ENCODE measurements at places on chromosomes 2 and 18.

GRCh38 chr2:65231892-65232477 is 4.4 kb downstream of the ACTR2 start:
- H3K4me3 ChIP-seq, result no peak overlapping the region
- H3K4me1 ChIP-seq, result peaks cover 42% of the 10 kb centered on the region
- no peaks in the 10 kb centered on the region for H3K27me3 ChIP-seq
- DNase-seq, result no peak
- H3K36me3 ChIP-seq, result peaks cover 10% of the 10 kb centered on the region

- no peak for DNase-seq
- H3K4me3 ChIP-seq, result no peak overlapping the region
- H3K27ac ChIP-seq, result no peak overlapping the region
- H3K36me3 ChIP-seq, result no peaks in the 10 kb centered on the region
- no peaks in the 10 kb centered on the region for H3K27me3 ChIP-seq
Measured at GRCh38 chr2:238096311-238097011, 3.7 kb upstream of the ESPNL start.

GRCh38 chr18:989425-989824 is 84.8 kb downstream of the ADCYAP1 start:
- no peaks in the 10 kb centered on the region for H3K4me1 ChIP-seq
- no peak overlapping the region for H3K27ac ChIP-seq
- H3K27me3 ChIP-seq, result no peaks in the 10 kb centered on the region
- H3K4me3 ChIP-seq, result no peak overlapping the region

- H3K4me1 ChIP-seq, result no peaks in the 10 kb centered on the region
- H3K36me3 ChIP-seq, result no peaks in the 10 kb centered on the region
- no peak overlapping the region for H3K27ac ChIP-seq
- H3K4me3 ChIP-seq, result no peak overlapping the region
- DNase-seq, result no peak
- H3K27me3 ChIP-seq, result no peaks in the 10 kb centered on the region
Measured at GRCh38 chr18:47448956-47449355, 197.5 kb upstream of the SKOR2 start.

GRCh38 chr18:43526426-43527145 is 249.3 kb upstream of the SYT4 start:
- no peaks in the 10 kb centered on the region for H3K4me1 ChIP-seq
- no peaks in the 10 kb centered on the region for H3K27me3 ChIP-seq
- no peak for DNase-seq
- H3K27ac ChIP-seq, result no peak overlapping the region
- no peaks in the 10 kb centered on the region for H3K36me3 ChIP-seq

- no peak for DNase-seq
- no peak overlapping the region for H3K4me3 ChIP-seq
- no peaks in the 10 kb centered on the region for H3K4me1 ChIP-seq
- no peaks in the 10 kb centered on the region for H3K36me3 ChIP-seq
- no peaks in the 10 kb centered on the region for H3K27me3 ChIP-seq
Measured at GRCh38 chr2:16746833-16747232, 81.2 kb upstream of the CYRIA start.

DNA sequence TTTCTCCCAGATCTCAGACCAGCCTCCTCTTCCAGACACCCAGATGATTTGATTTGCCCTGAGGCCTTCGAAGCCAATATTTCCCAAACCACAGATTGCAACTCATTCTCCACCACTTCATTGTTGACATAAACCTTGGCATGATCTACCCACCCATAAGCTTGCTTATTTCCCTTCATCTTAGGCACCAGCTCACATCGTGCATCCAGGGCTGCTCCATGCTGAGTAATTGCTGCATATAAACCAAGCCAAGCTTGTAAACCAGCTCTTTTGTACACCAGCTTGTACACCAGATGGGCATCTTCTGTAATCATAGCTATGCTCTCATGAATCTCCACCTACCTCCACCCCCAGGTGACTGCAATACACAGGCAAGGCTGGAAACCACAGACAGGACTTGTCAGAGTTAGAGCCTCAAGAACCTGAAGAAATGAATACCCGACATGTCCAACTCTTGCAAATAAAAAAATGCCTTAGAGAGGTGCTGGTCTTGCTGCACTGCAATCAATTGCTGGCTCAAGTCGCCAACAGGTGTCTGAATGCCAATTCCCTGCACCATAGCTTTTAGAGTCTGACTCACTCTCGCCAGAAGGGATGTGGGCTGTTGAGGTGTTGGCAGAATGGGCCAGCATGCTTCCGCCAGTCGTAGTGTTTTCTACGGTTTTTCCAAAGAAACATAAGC is 31.5 kb downstream of the TRABD2A start:
- no peaks in the 10 kb centered on the region for H3K36me3 ChIP-seq
- no peak overlapping the region for H3K27ac ChIP-seq
- H3K27me3 ChIP-seq, result no peaks in the 10 kb centered on the region
- peaks cover 30% of the 10 kb centered on the region for H3K4me1 ChIP-seq

- no peak within 1 kb of the TSS for H3K27ac ChIP-seq
- H3K4me1 ChIP-seq, result peaks cover 13% of the 10 kb centered on the region
Measured at GRCh38 chr2:29921560-29921915, at the start of gene ALK. Gene ALK, minus strand, starts transcription at chr2:29921586. Its CDS starts 927 bp downstream, at chr2:29920659.

DNA sequence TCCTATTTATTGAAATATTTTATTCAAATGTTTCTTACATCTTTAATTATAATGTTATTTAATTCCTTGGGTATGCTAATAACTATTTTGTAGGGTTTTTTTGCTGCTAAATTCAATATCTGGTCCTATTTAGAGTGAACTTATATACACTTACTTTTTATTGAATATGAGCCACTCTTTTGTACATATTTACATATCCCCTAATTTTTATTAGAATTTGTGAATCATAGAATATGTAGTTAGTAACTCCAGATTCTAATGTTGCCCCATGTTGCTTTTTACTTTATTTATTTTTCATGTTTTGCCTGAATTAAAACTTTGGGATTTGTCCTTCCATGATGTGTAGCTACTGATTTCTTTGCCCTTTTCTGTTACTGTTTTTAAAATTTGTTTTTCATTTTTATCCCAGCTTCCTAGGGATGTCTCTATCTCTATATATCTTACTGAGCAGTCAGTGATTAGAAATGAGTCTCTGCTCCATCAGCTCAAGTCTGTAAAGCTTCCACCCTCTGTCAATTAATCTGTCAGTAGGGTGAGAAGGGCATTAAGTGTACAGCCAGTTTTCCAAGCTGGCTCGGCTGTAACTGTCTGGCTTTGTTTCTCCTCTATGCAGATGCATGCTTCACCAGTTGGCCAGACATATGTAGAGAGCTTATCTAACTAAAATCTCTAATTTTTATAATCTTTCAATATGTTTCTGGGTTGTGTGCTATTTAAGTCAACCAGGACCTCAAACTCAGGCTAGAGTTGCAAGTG is 256.9 kb downstream of the CDH19 start:
- no peak overlapping the region for H3K4me3 ChIP-seq
- no peaks in the 10 kb centered on the region for H3K36me3 ChIP-seq
- no peaks in the 10 kb centered on the region for H3K27me3 ChIP-seq
- no peaks in the 10 kb centered on the region for H3K4me1 ChIP-seq
- DNase-seq, result no peak

GRCh38 chr18:2987876-2988790 is 24.8 kb downstream of the LPIN2 start:
- peaks cover 1% of the 10 kb centered on the region for H3K4me1 ChIP-seq
- no peaks in the 10 kb centered on the region for H3K36me3 ChIP-seq
- H3K27me3 ChIP-seq, result no peaks in the 10 kb centered on the region
- H3K4me3 ChIP-seq, result no peak overlapping the region
- DNase-seq, result no peak
- H3K27ac ChIP-seq, result no peak overlapping the region

DNA sequence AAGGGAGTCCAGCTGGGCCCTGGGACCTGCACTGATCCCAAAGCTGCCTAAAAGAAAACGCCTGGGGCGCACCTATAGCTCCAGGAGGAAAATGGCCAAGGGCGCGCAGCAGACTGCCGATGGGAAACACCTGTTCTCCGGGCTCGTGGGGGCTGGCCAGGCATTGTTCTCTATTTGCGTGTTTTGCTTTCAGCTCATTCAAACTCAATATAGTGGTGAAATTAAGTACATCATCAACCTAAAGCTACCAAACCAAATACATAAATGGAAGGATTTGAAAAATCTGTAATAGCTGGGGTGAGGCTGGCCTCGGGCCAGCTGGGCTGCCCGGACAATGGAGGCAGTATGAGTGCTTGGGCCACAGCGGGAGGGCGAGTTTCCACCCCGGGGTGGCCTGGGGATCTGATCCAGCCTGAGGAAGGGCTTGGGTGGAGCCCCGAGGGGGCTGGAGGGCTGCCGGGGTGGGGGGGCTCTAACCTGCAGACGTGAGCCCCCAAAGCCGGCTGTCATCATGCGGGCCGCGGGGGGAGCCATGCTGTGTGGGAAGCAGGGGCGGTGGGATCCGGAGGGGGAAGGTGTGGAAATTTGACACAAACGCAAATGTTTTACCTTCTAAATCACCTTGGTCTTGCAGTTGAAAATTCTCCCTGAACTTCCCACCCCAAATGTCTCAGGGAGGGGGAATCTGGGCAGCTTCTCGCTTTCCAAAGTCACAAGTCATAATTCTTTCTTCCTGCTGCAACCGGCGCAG is 77.6 kb downstream of the ASB1 start:
- no peaks in the 10 kb centered on the region for H3K36me3 ChIP-seq
- H3K4me3 ChIP-seq, result no peak overlapping the region
- no peak for DNase-seq
- H3K27me3 ChIP-seq, result no peaks in the 10 kb centered on the region

- H3K36me3 ChIP-seq, result no peaks in the 10 kb centered on the region
- H3K27ac ChIP-seq, result no peak overlapping the region
- no peak overlapping the region for H3K4me3 ChIP-seq
- H3K4me1 ChIP-seq, result no peaks in the 10 kb centered on the region
- no peaks in the 10 kb centered on the region for H3K27me3 ChIP-seq
Measured at GRCh38 chr2:134668821-134669220, 50.0 kb downstream of the TMEM163 start.

DNA sequence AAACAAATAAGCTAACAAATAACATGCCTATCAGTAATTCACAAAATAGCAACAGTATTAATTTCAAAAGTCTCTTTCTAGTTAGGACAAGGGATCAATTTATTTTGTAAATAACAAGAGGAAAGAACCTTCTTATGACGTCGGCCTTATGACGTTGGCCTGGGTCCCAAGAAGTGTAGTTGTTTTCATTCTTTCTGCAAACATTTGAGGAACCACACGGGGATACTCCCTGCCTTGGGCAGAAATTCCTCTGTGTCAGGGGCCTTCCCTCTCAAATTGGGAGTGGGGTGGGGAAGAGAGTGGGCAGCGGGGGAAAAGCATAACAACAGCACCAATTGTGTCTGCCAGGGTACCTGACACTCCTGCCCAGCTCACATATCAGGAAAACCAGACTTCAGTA is 1.3 kb downstream of the CCDC68 start:
- no peak for DNase-seq
- no peaks in the 10 kb centered on the region for H3K4me1 ChIP-seq
- no peaks in the 10 kb centered on the region for H3K36me3 ChIP-seq
- H3K27me3 ChIP-seq, result peaks cover 7% of the 10 kb centered on the region
- peak overlapping the region; percentile 64 for H3K4me3 ChIP-seq
